ENCODE measurements at places on chromosomes 1 and 21.

- no peak for DNase-seq
Measured at GRCh38 chr1:42322577-42322976, 12.5 kb downstream of the FOXJ3 start.

- no peak for DNase-seq
Measured at GRCh38 chr1:187971851-187972250, 1143.1 kb downstream of the PLA2G4A start.

- peak; percentile 40 for DNase-seq
Measured at GRCh38 chr1:244778344-244778743, 57.1 kb upstream of the COX20 start.

DNA sequence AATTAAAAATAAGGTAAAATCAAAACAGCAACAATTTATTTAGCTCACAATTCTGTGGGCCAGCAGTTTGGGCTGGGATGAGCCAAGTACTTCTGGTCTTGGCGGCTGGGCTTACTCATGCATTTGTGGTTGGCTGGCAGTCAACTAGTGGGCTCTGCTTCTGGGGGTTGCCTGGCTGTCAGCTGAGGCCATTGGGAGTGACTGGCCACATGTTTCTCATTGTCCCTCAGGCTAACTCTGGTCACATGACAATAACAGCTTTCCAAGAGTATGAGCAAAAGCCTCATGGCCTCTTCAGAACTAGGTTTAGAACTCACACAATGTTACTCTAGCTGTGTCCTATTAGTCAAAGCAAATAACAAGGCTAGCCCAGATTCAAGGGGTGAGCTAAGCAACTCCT lies 15.6 kb upstream of the CHIA start:
- DNase-seq: peak; percentile 77

GRCh38 chr1:230641900-230642262 lies 400 bp upstream of the COG2 start:
- no peak for DNase-seq

DNA sequence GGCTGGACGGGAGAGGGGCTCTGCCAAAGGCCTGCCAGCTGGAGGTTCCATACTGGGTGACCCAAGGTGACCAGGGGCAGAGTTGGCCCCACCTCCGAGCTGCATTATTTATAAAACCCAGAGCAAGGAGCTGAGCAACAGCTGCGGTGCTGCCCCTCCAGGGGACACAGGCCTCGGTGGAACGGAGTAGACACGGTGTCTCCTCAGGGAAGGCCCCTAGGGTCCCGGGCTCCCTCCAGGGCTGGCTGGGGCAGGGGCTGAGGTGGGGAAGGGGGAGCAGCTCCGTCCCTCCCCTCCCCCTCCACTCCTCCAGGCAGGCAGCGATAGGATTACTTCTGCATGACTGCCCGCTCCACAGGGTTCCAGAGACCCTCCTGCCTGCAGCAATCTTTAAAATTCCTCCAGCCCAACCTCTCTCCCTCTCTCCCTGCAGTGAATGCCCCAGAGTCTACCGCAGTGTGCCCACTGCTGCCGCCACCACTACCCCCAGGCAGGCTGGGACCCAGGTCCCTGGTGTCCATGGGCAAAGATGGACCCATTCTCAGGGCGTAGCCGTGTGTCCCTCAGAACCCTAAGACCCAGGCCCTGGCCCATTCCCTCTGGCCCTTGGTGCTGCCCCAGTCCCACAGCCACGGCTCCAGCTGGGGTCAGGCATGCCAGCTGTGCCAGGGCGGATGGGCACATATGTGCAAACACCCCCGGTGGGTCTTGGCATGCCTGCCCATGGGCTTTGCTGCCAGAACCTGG lies 10.8 kb downstream of the AHDC1 start:
- DNase-seq: no peak

- DNase-seq: no peak
Measured at GRCh38 chr1:208868554-208868953, 624.4 kb upstream of the PLXNA2 start.

- no peak for DNase-seq
Measured at GRCh38 chr1:56820755-56821461, 1.7 kb upstream of the FYB2 start.

DNA sequence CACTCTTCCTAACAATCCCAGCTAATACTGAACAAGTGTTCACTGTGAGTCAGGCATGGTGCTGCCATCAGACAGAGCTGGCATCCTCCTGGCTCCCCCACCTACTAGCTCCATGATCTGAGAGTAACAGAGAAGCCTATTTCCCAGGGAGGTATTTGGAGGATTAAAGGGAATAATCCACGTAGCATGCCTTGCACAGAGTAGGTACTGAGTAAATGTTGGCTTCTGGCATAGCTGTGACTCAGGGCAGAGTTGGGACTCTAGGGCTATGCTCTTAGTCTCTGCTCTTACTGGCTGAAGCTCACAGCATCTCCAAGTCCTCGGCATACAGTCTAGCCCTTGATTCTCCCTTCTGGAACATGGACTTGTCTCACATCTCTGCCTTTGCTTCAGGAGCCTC lies 8.2 kb downstream of the ARHGEF19 start:
- DNase-seq: no peak

- DNase-seq: no peak
Measured at GRCh38 chr1:199834711-199835110, 192.8 kb upstream of the NR5A2 start.

DNA sequence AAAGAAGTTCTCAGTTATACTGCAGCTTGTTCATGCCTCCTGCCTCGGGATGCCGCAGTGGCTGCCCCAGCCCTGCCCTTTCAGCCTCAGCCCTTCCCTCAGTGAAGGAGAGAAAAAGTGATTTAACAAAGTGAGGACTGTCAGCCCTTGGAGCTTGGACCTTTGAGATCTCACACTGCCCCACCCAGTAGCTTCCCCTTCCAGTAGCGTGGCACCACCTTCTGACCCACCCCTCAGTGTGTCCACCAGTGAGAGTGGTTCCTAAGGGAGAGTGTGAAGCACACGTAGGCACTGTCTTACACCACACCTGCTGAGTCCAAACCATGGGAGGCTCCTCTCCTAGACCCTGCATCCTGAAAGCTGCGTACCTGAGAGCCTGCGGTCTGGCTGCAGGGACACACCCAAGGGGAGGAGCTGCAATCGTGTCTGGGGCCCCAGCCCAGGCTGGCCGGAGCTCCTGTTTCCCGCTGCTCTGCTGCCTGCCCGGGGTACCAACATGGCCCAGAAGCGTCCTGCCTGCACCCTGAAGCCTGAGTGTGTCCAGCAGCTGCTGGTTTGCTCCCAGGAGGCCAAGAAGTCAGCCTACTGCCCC lies at the start of gene CDA:
TSS of gene CDA (plus strand) at position 464 of the 592 bp plus-strand sequence. CDS start at position 497, 33 bp downstream.
- no peak for DNase-seq

GRCh38 chr1:98732985-98733781 lies 71.7 kb downstream of the SNX7 start:
- DNase-seq: no peak

DNA sequence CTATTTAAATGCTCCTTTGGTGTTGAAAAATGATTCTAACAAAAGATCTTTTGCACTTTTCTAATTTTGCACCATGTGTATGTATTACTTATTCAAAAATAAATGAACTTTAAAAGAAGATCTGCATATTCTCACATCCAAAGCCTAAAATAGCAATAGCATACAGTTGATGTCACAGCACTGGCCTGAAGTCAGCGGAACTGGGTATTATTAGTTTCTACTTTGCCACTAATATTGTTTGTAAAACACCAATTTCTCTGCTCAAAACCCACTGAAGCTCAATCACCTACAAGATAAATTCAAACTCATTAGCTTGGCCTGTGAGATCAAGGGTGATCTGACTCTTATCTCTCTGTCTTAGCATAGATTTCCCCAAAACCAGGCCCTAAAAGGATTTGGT lies 34.5 kb upstream of the BCAR3 start:
- DNase-seq: no peak

DNA sequence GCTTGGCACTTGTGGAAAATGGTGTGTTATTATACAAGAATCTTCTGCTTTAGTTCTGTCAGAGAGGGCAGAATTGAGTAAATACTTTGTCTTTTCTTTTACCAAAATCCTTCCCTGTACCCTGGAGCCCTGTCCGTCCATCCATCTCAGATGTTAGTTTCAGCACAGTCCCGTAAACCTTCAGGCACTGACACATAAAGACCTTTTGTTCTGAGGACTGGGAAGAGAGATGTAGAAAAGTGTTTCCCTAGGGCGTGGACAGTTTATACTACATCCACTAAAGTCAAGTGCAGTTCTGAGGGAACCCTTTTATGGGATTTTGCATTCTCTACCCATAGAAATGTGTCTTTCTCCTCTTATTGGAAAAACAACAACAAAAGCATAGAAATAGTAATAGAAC lies 162.4 kb downstream of the PDE4B start:
- no peak for DNase-seq

DNA sequence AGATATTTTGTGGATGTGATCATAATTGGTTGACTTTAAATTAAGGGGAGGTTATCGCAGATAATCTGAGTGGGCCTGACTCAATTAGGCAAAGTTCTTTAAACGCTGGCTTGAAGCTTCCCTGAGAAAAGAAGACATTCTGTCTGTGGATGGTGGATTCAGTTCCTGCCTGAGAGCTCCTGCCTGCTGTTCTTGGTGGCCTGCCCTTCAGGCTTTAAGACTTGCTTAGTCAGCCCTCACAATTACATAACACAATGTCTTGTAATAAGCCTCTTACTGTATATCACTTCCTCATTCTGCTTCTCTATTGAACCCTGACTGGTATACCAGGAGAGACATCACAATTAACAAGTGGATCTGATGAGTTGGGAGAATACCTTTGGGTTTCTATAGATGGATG lies 50.2 kb downstream of the KCNJ6 start:
- no peak for DNase-seq

- DNase-seq: no peak
Measured at GRCh38 chr1:230171356-230172015, 104.4 kb downstream of the GALNT2 start.

- no peak for DNase-seq
Measured at GRCh38 chr1:205211839-205212536, 486 bp upstream of the DSTYK start.

GRCh38 chr1:215530401-215530984 lies 36.6 kb upstream of the KCTD3 start:
- DNase-seq: no peak

- DNase-seq: no peak
Measured at GRCh38 chr1:19360016-19360415, 47.9 kb downstream of the SLC66A1 start.

- no peak for DNase-seq
Measured at GRCh38 chr1:21891621-21892479, 45.3 kb downstream of the HSPG2 start.

DNA sequence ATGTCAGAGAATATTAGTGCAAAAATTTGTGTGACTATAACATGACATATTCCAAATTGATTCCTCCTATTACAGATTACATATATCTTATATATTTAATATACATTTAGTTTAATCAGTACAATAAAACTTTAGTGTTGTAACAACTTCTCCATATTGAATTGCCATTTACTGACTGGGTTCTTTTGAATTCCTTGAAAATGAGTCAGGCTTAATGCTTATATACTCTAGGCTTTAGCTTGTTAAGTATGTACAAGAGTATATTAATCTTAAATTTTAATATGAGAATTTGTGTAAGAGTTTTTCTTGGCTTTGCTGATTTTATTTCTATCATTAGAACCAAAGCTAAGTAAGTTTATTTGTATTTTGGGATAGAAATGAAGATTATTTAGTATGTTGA lies 40.3 kb downstream of the XPR1 start:
- DNase-seq: no peak

- DNase-seq: no peak
Measured at GRCh38 chr1:55275151-55275748, 60.1 kb upstream of the USP24 start.

GRCh38 chr1:60620087-60620486 lies 462.3 kb upstream of the NFIA start:
- no peak for DNase-seq

DNA sequence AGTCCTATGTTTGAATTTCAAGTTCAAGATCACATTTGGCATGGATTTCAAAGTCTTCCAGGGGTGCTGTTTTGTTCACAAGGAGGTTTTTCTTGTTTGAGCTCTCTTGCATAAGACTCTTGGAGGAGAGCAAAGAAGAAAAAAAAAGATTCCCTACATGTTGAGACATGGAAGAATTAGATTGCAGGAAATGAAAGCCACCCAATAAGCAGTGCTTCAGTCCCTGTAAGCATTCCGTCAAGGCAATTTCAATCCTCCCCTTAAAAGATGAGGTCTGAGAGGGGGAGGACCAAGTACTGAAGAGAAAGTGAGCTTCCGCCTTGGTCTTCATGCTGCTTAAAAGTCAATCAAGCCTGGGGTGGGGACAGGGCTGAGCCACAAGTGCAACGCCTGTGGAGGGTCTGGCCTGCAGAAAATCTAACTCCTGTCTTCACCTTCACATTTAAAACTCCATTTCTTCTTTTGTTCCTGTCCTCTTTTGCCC lies 50.2 kb downstream of the LPAR3 start:
- DNase-seq: no peak

DNA sequence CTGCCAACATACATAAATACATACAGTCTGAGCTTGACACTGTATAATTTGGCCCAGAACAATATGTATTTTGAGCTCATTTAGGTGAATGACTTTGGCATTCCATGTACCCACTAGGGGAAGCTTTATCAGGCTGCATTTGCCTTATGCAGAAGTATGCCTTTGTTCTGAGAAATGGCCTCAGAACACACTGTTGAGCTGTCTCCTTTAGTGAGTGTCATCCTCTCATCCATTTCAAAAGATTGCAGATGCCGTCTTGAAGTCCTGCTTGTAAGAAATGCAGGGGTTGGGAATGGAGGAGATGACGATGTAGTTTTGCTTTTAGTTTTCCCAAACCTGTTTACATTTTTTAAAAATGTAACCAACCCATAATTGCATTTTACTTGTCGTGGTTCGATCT lies 14.8 kb upstream of the NBL1 start:
- DNase-seq: no peak

DNA sequence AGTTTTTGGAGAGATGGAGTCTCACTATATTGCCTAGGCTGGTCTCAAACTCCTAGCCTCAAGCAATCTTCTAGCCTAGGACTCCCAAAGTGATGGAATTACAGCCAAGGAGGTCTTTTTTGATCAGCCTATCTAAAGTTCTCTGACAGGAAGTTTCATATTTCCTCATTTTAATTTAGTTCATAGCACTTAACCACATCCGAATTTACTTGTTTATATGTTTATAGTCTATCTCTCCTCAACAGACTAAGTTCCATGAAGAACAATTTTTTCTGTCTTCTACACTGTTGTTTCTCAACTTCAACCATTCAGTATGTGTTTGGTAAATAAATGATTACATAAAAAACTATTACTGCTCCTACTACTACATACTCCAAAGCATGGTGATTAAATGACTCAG lies 47.9 kb downstream of the GON4L start:
- DNase-seq: no peak

- no peak for DNase-seq
Measured at GRCh38 chr1:182631954-182632353, 27.8 kb upstream of the RGS16 start.

GRCh38 chr1:19274636-19275035 lies 13.9 kb downstream of the AKR7A3 start:
- no peak for DNase-seq
